ENCODE measurements at places on chromosomes 6 and 20.

DNA sequence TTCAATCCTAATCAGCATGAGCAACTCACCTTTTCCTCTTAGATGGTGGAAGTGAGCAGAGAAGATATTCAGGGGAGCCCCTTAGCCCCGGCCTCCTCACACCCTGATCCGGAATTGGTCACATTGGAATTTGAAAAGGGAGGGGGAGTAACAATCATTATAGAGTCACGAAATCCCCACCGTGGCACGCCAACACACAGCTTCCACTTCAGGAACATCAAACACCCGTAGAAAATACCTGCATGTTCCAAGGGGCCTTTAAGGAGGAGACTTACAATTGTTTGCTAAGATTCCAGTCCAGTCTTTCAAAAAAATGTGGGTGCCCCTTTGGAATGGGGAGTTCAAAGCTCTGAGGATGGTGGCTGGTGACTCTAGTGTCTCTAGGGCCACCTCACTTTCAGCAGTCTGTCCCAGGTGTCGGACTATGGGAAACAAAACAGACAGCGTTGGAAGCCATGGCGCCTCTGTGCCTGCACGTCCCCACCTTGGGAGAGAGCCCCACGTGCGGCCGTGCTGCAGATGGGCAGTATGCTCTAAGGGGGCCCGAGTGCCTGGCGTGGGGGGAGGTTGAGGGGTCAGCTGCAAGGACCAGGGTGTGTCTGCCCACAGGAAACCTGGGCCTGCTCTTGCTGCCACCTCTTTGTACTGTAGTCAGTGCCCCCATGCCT is 2.4 kb downstream of the CD93 start:
- no peak for DNase-seq

DNA sequence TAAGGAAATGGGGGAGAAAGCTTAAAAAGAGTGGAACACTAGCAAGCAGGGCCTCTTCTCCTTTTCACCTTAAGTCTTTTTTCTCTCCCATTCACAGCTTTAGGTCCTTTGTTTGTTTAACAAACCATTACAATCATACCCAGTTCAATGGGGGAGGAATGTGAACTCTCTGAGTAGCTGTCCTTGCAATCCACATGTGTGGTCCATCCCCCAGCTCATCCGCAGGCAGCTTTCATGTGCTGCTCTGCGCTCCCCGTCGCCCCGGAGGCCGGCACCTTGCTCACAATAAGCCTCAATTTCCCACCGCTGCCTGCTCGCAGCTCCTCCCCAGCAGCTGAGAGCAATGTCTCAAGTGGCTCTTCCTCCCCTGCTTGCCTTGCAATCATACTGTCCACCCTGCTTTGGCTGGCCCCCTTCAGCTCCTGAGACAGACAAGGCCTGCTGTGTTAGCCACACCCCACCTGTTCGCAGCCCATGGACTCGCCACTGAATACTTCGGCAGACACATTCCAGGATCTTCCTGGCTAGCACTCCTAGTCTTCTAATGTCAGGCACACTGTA is 49.1 kb downstream of the PLAGL1 start:
- DNase-seq, result no peak

- peak; percentile 64 for DNase-seq
Measured at GRCh38 chr6:43070028-43070632, 6.0 kb upstream of the PTK7 start.

GRCh38 chr6:133590814-133591213 is 298.1 kb upstream of the TCF21 start:
- no peak for DNase-seq

GRCh38 chr6:163392533-163392932 is 22.0 kb upstream of the QKI start:
- no peak for DNase-seq

- no peak for DNase-seq
Measured at GRCh38 chr6:141986457-141986856, 146.3 kb upstream of the GJE1 start.

- DNase-seq, result no peak
Measured at GRCh38 chr6:29961966-29962365, 19.6 kb downstream of the HLA-A start.

GRCh38 chr20:31824554-31825313 is 5.6 kb downstream of the MYLK2 start:
- DNase-seq, result no peak

DNA sequence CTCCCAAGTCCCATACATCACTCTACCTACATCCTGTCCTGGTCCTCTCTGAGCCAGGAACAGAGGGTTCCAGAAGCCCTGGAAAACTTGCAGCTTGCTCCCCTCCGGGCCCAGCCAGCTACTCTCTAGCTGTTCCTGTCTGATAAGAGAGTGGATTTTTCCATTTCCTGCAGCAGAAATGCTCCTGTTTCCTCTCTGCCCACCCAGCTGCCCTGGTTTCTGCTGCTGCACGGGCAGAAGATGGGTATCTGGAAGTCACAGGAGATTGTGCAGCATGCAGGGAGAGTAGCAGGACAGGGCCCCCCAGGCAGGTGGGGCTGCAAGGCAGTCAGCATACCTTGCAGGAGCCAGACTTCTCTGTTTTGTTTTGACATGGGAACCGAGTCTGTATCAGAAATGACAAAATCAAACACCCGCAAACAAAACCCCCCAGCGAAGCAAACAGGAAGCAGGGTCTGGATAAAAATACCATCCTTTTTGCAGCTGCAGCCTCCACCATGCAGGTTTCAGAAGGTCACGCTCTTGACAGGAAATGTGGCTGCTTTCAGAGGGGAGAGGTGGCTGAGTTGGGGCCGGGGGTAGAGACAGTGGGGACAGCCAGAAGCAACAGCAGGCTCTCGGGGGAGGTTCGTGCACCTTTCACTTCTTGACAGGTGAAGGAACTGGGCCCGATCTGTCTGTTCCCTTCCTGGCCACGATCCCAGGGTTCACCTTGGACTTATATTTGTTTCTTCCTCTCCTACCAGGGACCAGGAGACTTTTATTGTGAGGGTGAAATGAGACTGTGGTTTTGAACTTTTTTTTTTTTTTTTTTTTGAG is 50.8 kb upstream of the FAM83D start:
- no peak for DNase-seq

DNA sequence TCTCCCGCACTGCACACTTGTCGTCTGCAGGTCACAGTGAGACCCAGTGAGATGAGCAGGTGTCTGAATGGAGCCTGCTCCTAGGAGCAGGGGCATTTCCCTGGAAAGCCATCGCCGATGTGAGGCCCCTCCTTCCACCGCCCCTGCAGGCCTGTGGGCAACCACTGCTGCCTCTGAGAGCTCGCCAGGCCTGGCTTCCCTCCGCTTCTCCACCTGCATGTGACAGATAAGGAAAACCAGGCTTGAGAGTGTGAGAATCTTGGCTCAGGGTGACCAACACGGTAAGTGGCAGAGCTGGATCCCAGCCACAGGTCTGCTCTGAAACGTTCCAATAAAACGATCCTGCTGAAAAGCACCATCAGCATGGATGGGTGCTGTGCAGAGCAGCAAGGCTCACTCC is 332.8 kb downstream of the CDH4 start:
- no peak for DNase-seq

DNA sequence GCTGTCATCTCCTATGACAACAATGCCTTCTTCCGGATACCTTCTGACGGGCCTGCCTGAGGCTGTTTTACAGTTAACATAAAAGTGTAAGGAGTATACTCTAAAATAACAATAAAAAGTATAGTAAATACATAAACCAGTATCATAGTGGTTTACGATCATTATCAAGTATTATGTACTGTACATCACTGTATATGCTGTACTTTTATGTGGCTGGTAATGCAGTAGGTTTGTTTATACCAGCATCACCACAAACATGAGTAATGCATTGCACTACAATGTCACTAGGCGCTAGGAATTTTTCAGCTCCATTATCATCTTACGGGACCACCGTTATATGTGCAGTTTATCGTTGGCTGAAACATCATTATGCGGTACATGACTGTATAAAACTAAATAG is 76.5 kb downstream of the VEGFA start:
- DNase-seq, result no peak

- DNase-seq, result peak; percentile 87
Measured at GRCh38 chr6:33199687-33200218, 712 bp downstream of the RXRB start.

GRCh38 chr20:64084685-64085152 is 521 bp upstream of the LKAAEAR1 start:
- no peak for DNase-seq

GRCh38 chr6:90835596-90836212 is 248.8 kb upstream of the MAP3K7 start:
- peak; percentile 34 for DNase-seq

GRCh38 chr20:51583499-51583898 is 41.0 kb upstream of the NFATC2 start:
- peak; percentile 63 for DNase-seq

GRCh38 chr6:5045416-5045815 is 39.7 kb upstream of the PPP1R3G start:
- no peak for DNase-seq

DNA sequence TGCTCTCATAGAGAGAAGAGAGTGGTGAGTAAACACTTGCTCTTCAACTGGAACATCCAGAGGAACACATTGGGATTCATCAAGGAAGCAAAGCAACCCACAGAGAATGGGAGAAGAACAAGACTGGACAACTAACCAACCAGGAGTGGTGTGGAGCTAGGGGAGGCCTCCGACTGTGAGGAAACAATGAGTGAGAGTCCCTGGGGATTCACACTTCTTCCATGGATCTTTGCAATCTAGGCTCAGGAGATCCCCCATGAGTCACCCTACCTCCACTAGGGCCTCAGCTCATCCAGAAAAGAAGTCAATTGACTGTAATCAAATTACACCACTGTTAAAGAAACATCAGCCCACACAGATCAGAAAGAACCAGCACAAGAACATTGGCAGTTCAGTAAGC is 42.3 kb upstream of the CLVS2 start:
- no peak for DNase-seq

DNA sequence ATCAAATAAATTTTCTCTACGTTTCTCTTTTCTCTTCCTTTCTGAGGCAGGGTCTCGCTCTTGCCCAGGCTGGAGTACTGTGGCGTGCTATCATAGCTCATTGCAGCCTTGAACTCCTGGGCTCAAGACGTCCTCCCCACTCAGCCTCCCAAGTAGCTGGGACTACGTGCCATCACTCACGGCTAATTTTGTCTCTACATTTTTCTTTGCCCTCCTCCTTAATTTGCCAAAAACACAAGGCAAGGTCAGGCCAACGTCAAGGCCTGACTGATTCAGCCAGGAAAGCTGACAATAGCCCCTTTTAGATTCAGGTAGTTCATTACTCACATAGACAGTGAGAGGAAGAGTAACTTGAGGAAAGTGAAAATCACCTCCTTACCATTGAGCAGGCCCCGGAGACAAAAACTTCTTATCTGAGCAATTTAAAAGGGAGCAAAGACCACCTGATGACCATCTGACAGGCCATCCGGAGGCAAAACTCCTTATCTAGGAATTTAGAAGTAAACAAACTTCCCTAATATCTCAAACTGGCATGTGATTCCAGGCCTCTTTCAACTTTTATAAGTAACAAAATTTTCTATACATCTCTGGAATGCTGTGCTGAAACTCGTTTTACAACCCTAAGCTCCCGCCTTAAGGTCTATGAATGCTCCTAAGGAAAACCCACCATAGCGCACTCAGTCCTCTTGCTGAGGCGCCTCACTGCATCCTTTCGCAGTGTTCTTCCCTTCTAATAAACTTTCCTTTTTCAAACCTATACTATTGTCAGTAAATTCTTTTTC is 42.1 kb upstream of the SRPK1 start:
- peak; percentile 73 for DNase-seq

DNA sequence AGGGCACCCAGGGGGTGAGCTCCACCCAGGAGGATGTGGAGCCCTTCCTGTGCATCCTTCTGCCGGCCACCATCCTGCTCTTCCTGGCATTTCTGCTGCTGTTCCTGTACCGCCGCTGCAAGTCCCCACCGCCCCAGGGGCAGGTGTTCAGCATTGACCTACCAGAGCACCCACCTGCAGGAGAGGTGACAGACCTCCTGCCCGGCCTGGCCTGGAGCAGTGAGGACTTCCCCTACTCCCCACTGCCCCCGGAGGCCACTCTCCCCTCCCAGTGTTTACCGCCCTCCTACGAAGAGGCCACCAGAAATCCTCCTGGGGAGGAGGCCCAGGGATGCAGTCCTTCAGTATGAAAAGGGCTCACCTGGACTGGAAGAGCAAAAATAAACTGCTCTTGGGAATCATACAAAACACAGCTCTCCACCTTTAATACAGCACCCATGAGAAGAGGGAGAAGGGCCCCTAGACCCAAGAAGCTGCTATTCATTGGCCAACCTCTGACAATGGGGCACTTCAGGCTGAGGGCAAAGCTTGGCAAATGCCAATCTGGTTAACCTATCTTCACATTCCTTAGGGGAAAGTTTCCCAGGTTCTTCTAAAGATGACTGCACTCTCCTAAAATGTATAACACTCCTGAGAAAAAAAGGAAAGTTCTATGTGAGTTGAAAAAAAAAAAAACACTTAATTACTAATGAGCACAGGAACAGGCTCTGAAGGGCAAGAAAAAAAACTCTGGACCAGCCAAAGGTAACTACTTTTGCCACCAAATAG is 5.0 kb downstream of the SMIM28 start:
- peak; percentile 63 for DNase-seq

- DNase-seq, result no peak
Measured at GRCh38 chr20:46150943-46151342, 32.8 kb downstream of the CD40 start.

GRCh38 chr6:30875244-30876038 is 8.9 kb upstream of the DDR1 start:
- DNase-seq, result no peak

GRCh38 chr20:53608071-53608455 is 14.4 kb upstream of the ZNF217 start:
- DNase-seq, result peak; percentile 43

DNA sequence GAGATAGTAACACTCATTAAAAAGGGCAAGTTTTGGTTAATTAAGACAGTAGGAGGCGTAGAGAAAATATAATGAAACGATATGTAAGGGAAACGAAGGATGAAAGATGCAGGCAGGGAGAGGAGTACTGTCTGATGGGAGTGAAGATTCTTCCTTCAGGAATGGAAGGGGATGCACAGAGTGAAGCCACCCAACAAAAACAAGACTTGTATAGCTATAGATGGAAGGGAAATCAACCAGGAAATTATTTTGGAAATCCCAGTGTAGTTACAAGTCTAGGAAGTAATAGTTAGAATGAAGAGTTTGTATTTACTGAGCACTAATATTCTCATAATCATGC is 19.7 kb upstream of the HLA-DRB1 start:
- DNase-seq, result no peak

- no peak for DNase-seq
Measured at GRCh38 chr6:116070616-116071389, 10.1 kb upstream of the FRK start.

DNA sequence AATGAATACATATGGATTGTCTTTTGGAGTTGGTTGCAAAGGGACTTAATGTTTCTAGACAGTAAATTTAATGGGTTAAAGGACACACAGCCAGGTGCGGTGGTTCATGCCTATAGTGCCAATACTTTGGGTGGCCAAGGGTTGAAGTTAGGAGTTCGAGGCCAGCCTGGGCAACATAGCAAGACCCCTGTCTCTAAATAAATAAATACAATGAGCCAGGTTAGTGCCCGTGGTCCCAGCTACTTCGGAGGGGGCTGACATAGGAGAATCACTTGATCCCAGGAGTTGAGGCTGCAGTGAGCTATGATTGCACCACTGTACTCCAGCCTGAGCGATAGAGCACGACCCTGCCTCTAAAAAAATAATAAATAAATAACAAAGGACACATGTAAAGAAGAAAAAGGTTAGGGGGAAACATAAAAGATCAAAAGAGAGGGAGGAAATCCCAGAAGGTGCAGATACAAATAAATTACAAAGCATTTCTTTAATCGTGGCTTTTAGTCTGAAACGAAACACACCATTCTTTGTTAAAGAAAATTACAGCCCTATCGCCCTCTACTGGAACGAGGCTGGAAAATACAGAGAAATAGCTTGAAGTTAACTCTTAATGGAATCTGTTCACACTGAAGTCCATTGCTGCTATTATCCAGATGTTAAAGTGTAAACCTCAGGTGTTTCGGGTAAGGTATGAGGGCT is 42.6 kb upstream of the SCML4 start:
- peak; percentile 30 for DNase-seq
